8988T (cell line): ENCODE measurements at places on chromosomes 1 and 21.

DNA sequence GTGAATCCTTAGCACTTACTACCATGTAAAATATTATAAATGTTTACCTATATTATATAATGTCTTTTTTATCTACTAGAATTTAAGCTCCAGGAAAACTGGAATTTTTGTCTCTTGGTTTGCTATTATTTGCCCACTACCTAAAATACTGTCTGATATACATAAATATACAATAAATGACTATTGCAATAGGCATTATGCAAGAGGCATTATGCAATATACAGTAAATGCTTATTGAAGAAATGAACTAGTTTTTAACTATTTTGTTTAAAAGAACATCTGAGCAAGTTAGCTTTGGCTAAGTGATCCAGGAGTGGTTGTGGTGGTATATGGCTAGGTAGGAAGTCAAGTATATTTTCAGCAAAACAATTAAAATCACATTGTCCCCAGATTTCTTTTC lies 640.2 kb upstream of the PKN2 start:
- no peak for DNase-seq

DNA sequence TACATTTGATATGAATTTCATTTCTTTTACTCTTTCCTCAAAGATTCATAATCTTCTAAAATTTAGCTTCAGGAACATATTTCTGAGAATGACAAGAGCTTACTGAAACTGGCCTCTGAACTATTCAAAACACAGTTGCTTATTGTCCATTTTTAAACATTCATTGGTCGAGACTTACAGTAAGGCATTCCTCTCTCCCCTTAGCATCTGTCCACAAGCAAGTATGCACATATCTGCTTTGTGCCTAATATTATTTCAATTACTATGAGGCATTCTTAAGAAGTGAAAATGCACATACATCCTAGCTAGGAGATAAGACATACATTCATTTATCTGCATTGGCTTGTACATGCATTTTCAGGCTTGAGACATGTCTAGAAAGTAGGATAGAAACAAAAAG lies 488.7 kb downstream of the PTBP2 start:
- no peak for DNase-seq

- no peak for DNase-seq
Measured at GRCh38 chr1:14255711-14256110, 342.8 kb upstream of the KAZN start.

- DNase-seq, result no peak
Measured at GRCh38 chr1:199657449-199657848, 370.1 kb upstream of the NR5A2 start.

- no peak for DNase-seq
Measured at GRCh38 chr21:46636550-46637285, 1.2 kb downstream of the PRMT2 start.

DNA sequence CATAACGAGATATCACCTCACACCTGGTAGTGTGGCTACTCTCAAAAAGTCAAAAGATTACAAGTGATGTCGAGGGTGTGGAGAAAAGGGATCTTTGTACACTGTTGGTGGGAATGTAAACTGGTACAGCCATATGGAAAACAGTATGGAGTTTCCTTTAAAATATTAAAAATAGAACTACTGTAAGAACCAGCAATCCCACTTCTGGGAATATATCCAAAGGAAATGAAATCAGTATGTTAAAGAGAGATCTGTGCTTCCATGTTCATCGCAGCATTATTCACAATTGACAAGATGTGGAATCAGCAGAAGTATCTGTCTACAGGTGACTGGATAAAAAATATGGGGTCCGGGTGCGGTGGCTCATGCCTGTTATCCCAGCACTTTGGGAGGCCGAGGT lies 7.6 kb upstream of the PIK3C2B start:
- DNase-seq, result no peak

DNA sequence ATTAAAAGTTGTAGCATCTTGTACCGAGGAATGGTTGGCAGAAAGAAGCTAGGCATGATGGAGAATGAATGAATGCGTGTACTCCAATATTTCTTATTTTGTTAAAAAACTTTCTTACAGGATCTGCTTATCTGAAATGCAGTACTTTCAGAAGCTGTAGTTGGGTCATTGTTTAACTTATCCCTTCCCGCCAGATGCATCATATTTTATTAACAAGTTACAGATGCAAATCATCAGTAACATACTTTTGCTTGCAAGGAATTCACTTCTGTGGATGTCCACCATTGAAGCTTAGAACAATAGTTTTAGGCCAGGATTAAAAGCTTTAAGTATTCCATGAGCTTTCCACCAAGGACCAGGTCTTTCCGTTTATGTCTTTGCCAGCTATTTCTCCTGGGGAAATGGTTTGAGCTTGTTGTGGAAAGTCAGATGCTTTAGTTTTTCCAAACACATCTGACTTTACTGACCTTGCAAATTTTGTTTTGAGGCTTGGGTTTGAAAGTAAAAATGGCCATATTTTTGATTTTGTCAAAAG lies 65.4 kb downstream of the PATJ start:
- DNase-seq, result no peak

DNA sequence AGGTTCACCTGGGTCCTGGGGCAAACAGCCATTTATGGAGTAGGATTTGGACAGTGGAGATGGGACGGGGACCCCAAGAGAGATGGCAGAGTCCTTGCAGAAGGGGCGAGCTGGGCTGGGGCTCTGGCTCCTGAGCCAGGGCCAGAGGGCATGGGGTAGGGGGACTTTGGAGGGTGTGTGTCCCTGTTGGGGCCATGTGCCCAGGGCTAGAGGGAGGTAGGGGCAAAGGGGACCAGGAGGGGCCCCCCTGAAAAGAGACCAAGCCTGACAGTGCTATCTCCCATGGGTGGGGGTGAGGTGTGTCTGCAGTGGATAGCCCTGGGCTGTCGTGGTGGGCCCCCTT lies 92.3 kb downstream of the TRIM11 start:
- DNase-seq, result no peak

DNA sequence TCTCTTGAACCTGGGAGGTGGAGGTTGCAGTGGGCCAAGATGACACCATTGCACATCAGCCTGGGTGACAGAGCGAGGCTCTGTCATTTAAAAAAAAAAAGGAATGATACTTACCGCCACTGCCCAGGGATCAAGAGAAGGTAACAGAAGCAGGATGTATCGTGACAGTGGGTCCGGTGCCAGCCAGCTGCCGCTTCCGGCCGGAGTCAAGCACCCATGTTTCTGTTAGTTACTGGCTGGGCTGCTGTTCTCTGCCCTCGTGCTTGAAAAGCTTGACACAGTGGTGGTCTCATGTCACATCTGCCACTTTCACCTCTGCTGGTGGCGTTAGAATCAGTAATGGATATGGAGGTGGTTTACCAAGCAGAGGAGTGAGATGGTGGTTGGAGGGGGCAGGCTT lies 21.0 kb downstream of the IFNGR2 start:
- DNase-seq, result no peak

- no peak for DNase-seq
Measured at GRCh38 chr21:33230545-33231324, 997 bp downstream of the IFNAR2 start.

DNA sequence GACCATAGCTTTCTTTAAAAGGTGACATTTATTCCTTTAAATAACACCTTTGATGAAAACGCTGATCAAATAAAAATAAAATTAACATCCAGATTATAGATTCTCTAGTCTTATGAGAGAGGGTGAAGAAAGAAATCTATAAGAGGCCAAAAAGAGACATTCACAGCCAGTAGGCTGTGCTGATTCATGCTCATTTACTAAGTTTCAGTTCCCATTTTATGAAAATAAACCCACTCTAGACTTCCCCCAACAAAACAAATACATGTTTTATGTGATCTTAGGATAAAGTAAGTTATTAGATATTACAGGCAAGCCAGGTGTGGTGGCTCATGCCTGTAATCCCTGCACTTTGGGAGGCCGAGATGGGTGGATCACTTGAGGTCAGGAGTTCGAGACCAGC lies 21.1 kb downstream of the ESRRG start:
- DNase-seq, result no peak
